ENCODE measurements at places on chromosomes 12 and 14.
A peak's percentile ranks its signal among the peaks of the same experiment; 100 is the strongest.

- DNase-seq: no peak
Measured at GRCh38 chr12:43111608-43112007, 440.4 kb downstream of the ADAMTS20 start.

DNA sequence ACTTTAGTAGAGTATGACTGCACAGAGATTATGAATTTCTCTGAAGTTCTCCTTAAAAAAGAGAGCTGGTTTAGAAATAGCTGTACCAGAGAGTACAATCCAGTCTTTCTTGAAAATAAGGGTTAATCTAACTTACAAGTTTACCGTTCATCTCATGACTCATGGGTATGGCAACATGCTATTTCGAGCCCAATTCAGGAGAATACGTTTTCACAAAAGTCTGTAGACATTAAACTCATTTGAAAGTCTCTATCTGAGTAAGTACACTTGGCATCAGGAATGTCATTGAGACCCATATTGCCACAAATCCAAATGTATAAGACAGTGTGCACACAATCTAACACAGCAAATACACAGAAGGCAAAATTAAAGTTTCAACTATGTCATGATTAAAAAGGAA, 160.5 kb downstream of the PIK3C2G start:
- DNase-seq: no peak

- no peak for DNase-seq
Measured at GRCh38 chr12:20205854-20206253, 162.5 kb upstream of the PDE3A start.

DNA sequence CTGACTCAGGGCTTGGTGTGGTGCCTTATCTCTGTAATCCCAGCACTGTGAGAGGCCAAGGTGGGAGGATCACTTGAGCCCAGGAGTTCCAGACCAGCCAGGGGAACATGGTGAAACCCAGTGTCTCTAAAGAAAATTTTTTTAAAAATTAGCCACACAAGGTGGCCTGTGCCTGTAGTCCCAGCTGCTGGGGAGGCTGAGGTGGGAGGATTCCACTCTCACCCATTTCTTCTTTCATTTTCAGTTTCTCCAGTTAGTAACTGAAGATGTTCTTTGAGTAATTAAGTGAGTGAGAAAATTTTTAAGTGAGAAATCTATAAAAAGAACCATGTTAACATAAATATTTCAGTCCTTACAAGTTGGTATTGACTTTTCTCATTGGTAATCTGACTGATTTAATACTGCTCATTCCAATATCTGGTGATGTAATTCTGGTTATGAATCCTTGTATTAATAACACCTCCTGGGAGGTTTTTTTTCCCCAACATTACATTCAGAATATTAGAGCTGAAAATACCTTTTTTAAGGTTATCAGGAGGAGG, 6.1 kb downstream of the METTL3 start:
- DNase-seq: no peak

- no peak for DNase-seq
Measured at GRCh38 chr12:41486718-41487117, 298.6 kb downstream of the PDZRN4 start.

DNA sequence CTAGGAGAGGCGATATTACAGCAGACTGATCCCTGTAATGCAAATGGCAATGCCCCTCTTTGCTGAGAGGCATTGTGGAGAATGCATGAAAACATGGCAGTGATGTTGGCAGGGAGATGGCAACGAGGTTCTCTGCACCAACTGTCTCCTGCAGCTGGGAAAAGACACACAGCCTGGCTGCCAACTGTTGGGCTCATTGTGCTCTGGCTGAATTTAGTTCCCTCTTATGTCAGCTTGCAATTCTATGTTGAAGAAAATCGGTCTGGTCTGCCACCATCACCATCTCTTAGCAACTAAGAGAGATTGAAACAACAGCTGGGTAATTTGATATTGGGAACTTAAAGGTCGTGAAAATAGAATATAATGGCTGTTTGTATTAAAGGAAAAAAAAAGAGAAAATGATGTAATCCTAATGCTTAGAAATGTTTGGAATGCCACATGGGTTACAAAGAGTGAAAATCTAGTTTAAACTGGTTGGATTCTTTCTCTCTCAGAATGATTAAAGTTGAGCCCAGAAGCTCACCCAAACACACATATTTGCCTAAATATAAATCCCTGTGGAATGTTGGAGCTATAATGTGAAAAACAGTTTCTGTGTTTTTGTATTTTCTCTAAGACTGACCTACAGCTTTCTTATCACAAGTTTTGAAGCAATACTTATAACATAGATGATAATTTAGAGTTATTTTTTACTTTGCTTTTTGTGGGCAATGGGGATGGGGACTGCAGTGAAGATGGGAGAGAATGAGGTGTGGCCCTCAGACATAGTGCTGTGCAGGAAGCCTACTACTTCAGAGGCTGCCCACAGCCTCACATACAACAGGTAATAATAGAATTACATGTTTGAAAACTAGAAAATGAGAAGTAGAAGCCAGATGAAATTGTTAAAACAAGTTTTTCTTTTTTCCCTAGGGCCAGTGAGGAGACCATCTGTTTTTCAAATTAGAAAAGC, 143.7 kb downstream of the AKAP6 start:
- DNase-seq: peak; percentile 58

DNA sequence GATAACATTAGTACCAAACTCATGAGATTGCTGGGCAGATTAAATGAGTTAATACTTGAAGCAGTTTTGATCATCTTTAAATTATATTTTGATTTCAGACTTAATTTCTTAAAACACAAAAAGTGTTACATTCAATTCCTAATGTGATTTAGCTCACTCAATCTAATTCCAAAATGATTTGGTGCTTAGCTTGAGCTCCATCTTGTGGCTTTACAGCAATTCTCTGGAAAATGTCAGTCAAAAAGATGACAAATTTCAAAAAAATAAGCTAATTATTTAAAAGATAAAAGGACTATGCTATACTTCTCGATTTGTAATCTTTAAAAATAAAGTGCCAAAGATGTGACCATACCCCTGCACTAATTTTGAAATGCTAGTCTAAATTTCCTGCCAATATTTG, 10.1 kb downstream of the LLPH start:
- no peak for DNase-seq

DNA sequence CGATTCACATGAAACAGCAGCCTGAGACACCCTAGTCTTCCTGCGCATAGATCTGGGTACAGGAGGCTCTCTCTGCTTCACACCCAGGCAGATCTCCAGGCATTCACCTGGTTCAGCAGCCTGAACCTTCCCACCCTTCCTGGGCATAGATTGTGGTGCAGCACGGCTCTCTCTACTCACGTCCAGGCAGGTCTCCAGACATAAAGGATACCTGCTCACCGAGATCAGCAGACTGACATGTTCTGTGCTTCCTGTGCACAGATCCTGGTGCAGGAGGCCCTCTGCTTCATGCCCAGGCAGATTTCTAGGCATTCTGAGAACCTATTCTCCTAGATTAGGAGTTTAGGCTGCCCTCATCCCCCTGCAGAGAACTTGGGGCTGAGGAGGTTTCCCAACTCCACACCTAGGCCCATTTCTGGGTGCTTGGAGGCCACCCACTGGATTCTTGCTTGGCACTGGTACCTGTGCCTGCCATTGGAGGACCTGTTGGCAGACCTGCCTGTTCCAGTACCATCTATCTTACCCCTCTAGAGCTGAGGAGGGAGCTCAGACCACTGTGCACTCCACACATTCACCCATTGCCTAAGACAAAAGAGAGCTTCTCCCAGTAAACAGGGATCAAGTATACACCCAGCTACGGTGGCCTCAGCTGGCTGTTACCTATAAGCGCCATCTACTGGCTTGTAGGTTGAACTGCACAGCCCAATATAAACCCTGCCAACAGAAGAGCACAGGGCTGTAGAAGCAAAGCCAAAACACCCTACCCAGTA, 28.0 kb upstream of the GARIN6 start:
- no peak for DNase-seq

- no peak for DNase-seq
Measured at GRCh38 chr12:31897781-31898503, 61.3 kb upstream of the RESF1 start.

- DNase-seq: no peak
Measured at GRCh38 chr14:105541218-105541875, 15.0 kb downstream of the TMEM121 start.
